ENCODE measurements at places on chromosomes 16 and 17.
A peak's percentile ranks its signal among the peaks of the same experiment; 100 is the strongest.

GRCh38 chr16:13962232-13962631, 42.3 kb downstream of the ERCC4 start:
- no peak for DNase-seq

DNA sequence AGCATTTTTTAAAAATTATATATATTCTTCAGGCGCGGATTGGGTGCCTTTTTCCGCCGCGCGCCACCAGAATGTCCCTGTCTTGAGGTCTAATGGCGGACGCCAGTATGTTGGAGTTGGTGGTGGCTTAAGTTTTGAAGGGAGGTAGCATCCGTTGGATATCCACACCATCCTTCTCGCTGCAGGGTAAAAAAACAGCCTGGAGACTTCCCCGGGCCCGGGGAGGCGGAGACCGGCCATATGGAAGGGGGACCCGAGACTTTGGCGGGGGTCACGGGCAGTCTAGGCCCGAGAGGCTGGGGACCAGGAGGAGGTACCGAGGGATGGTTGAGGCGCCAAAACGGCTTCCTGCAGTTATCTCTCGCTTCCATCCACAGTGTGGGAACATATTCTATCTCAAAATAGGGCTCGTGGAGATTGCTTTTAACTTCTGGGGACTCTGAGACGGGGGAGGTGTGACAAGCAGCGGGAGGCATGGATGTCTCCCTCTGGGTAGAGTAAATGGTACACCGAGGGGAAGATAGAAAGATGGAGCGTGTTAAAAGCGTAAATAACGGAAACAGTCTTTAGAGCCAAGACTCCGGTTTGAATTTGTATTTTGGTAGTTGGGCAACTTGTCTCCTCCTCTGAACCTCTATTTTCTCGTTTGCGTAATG, at the start of gene SF3B3:
Gene SF3B3 (plus strand): TSS at position 74 of the 656 bp plus-strand sequence. CDS start 2,841 bp downstream, outside the sequence.
- peak; percentile 73 for DNase-seq

GRCh38 chr16:70692873-70693671, 7.2 kb upstream of the MTSS2 start:
- DNase-seq = no peak

- DNase-seq = no peak
Observed at GRCh38 chr17:34581446-34582184, 2.2 kb downstream of the TMEM132E start.

- no peak for DNase-seq
Observed at GRCh38 chr16:2295056-2295798, 27.3 kb upstream of the RNPS1 start.

- no peak for DNase-seq
Observed at GRCh38 chr16:1311212-1311737, 1.8 kb downstream of the UBE2I start.

- no peak for DNase-seq
Observed at GRCh38 chr16:10086620-10087019, 95.6 kb downstream of the GRIN2A start.

DNA sequence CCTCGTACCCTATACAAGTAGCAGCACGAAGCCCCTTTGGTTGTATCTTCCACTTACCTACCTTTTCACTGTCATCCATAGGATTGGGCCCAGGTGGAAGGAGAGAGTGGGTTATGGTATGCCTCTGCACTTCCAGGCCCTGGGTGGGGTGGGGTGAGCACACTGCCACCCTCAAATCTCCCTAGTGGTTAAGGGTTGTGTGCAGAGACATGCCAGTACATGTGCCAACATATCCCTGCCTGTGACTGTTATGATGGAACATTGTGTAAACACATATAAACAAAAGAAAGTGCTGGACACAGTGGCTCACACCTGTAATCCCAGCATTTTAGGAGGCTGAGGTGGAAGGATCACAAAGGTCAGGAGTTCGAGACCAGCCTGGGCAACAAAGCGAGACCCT, 11.1 kb downstream of the HROB start:
- DNase-seq = no peak

GRCh38 chr17:7107795-7108559, 6.6 kb downstream of the ASGR2 start:
- DNase-seq = no peak

DNA sequence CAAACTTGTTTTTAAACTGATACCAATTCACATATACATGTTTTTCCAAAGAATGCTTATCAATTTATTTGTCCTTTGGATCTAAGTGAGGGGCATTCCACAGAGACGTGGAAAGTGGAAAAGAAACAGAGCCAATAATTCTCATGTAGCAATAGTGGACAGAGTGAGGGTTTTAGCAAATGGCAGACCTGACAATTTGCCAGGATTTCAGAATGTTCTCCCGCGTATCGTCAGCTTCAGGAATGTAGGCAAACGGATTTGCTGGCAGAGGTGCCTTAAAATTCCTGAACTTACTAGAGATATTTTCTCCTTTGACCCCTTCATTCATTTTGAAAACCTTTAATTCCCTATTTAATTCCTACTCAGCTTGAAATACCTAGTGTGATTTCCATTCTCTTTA, 193.4 kb upstream of the CPHXL start:
- DNase-seq = no peak

DNA sequence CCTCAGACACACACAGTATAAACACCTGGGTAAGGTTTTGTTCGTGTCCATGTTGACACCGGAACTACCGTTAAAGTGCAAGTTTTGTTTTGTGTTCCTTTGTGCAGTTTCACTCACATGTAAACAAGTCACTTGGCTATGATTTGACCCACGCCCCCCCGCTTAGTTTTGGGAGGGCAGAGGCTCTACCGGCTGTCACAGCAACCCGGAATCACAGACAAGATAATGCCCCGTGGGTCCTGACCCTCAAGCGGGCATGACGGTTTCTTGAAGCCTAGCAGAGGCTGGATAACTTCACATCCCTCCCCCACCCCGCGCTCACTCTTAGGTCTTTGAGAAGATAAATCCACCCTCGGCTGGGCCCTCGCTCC, 1.7 kb downstream of the RASD1 start:
- DNase-seq = no peak

DNA sequence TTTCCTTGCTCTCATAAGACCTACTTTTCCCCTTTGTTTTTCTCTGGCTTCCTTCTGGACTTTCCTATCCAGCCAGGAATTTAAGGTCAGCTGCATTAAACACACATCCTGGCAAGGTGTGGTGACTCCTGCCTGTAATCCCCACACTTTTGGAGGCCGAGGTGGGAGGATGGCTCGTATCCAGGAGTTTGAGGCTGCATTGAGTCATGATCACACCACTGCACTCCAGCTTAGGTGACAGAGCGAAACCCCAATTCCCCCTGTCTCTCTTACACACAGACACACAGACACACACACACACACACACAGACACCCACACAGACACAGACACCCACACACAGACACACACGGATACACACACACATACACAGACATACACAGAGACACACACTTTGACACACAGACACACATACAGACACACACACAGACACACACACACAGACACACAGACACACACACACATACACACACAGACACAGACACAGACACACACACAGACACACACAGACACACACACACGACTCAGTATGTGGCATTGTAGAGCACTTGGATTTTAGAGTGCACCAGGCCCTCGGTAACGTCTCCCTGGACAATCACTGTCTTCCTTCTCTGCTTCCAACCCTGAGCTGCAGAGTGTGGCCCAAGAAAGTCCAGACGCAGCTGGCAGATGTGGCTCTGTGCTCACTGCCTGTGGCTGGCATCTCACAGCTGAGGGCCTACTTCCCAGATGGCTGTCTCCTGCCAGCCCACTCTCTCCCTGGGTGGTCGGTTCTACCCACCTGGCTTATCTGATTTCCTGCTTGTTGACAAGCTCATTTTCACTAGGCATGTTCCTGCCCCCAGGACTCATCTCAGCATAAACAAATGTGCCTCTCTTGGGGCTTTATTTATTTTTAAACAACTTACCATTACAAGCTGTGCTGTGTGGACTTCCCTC, 39.0 kb downstream of the NLRP1 start:
- no peak for DNase-seq

DNA sequence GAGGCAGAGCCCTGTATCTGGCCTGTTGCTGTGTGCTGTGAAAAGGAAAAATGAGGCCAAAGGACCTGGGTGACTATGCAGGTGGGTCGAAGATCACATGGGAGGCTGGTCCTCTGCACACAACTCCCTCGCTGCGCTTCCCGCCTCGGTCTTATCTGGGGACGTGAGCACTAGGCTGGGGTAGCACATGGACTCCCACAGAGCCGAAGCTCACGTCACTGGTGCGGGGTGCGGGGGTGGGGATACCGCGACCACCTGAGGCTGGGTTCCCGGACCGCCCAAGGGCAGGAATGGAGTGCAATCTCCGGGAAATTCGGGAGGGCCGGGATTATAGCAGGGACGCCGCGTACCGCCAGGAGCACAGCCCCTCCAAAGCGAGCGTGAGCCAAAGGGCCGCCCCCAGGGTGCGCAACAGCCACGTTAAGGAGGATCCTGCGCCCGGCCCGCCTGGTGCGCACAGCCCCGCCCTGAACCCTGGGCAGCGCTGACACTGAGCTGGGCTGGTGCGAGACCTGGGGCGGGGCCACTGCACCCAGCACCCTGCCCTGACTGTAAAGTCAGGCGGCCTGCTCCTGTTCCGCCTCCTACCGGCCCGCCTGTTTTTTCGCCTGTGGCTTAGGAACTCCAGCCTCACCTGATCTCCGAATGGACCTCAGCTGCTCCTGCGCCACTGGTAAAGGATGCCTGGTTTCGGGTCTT, 4.8 kb downstream of the MT1A start:
- DNase-seq = peak; percentile 42

DNA sequence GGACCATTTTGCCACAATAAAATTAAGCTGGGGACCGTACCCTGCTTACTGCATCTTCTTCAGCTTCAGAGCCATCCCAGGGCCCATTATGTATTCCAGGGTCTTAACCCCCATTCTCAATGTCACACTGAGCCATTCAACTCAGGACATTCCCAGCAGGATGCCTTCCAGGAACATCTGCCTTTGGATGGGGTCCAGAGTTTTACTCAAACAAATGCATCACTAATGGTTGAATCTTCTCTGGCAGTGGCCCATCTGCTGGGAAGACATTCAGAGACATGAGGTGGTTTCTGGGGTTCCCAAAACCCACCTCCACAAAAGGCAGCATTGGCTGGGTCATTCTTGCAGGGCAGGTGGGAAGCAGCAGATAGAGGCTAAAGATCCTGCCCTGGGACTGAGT, 3.4 kb upstream of the SEC14L5 start:
- DNase-seq = no peak

DNA sequence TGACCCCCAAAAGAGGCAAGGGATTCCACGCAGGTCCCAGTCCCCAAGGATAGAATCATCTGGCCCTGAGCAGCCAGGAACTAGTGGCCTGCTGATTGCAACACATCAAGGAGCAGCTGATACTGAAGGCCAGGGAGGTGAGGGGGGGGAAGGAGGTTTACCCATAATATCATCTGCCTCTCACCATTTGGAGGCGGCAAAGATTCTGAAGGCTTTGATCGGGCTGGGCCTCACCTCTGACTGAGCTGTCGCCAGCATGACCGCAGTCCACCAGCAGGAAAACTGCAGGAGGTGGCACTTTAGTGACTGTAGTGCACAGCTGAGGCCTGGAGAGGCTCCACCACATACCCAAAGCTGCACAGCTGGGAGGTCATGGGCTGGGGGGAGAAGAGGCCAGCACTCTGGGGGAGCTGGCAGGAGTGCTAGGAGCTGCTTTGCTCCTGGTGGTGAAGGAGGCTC, 20.5 kb upstream of the ITGA3 start:
- DNase-seq = no peak

- DNase-seq = no peak
Observed at GRCh38 chr16:55144651-55145050, 179.4 kb upstream of the IRX6 start.

DNA sequence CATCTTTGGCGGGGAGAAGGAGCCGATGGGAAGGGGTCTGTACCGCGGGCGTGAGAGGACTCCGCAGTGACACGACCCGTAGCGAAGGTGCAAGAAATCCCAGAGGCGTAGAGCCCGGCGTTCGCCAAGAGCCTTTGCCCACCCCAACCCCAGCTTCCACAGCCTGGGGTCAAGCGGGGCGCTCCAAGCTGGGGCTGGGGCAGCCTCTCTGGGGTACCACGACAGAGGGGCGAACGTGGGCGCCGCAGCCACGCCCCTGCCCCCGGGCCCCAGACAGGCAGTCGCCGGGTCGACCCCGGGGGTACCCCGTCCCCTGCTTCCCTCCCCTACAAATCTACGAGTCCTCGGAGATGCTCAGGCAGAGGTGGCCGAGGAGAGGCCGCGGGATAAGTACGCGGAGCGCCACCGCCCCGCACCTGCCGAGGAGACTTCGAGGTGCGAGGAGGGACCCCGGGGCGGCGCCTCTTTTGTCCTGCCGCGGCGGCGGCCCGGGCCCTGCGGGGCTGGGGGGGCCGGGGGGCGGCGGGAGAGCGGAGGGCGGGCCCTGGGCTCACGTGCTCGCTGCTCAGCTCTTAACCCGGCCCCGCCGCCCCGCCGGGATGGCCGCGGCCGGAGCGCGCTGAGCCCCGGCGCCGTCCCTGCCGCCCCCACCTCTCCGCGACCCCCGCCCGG, at the start of gene ADAM11:
Gene ADAM11 (plus strand): TSS at position 575 of the 672 bp plus-strand sequence. CDS start 212 bp downstream, outside the sequence.
- DNase-seq = no peak

DNA sequence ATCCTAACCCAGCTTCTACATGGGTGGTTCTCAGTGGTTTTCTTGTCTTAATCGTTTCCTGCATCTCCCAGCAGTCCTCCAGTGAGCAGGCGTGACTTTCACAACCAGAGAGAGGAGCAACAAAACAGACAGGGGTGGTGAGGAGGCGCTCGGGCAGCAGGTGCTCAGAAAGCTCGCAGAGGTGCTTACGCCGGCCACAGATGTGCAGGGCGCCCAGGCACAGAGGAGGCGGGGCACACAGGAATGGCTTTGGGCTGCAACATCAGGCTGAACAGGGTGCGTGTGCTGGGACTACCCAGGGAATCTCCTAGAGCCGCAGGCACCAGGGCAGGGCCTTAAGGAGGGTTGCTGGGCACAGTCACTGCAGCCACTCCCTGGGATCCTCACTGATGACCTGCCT, 32.6 kb downstream of the KLHDC4 start:
- no peak for DNase-seq

DNA sequence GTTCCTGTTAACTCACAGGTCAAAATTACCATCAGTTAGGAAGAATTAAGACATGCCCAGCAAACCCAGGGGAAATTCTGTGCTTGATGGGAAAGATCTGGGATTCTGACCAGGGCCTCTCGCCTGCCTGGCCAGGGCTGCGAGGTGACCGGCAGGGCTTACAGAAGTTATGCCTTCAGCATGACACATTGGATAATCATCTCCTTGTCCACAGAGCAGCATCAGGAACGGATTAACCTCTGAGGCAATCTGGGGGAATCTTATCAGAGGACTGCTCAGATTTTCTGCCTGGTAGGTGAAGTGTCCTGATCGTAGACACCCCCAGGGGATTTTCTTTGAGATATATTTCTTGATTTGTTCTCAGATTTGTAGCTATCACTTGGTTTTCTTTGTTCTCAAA, 172.5 kb downstream of the HS3ST3A1 start:
- DNase-seq = no peak
